Activated naive CD4-positive, alpha-beta T cell (primary cell): ENCODE measurements at places on chromosomes 7 and 10.

GRCh38 chr10:28449926-28450325 lies 83.0 kb upstream of the WAC start:
- no peak for DNase-seq

DNA sequence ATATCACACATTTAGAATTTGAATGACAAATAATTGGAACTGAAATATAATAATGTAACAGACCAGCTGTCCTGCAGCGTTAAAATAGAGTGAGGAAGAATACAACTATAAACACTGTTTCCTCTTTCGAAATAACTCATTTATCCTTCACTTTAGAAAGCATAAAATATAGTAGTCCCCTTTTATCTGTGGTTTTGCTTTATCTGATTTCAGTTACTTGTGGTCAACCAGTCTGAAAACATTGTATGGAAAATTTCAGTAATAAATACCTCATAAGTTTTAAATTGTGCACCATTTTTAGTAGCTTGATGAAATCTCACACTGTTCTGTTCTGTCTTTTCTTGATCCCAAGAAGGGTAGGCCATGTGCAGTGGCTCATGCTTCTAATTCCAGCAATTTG lies 31.7 kb downstream of the POLR1F start:
- DNase-seq: no peak

DNA sequence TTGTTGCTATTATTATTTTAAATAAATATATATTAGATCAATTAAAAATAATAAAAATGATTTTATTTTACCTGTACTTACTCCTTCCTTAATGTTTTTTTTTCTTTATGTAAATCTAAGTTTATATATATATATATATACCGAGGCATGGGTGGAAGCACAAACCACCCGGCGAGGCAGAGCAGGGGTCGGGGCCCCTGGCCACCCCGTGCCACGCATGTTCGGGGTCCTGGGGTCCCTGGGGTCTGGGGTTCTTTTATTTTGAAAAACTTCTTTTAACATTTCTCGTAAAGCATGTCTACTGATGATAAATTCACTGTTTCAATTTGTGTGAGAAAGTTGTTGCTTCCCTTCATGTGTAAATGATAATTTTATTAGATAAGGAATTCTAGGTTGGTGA lies 976.1 kb downstream of the REEP3 start:
- DNase-seq: no peak

GRCh38 chr7:17951742-17952254 lies 11.5 kb upstream of the SNX13 start:
- no peak for DNase-seq

- DNase-seq: no peak
These were observed 89.3 kb downstream of the ZMYND11 start for GRCh38 chr10:224571-224970.

DNA sequence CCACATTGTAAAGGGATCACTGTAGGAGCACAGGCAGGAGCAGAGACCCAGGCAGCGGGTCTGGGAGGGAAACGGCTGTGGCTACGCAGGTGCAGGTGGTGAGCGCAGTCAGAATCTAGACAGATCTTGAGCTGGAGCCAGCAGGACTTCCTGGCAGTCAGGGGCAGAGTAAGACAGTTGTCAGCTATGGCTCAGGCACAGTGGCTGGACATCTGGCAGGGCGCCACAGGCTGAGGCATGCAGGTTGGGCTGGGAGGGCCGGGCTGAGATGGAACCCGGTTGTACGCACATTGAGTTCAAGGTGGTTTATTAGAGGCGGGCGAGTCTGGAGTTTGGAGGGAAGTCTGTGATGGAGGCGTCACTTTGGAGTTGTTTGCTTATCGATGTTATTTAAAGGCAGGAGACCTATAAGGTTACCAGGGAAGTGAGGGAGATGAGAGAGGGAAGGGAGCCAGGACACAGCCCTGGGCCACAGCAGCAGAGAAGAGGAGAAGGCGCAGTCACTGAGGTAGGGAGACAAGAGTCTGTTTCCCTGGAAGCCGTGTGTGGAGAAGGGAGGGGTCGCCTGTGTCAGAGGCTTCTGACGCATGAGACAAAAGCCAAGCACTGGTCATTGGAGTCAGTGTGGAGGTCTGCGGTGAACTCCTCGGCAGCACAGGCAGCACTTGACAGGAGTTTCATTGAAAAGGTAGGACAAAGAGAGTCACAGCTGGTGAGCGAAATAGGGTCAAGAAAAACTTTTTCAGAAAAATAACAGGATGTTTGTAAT lies 73.8 kb downstream of the LANCL2 start:
- DNase-seq: no peak

- no peak for DNase-seq
These were observed 75.1 kb upstream of the PTPRZ1 start for GRCh38 chr7:121797657-121798452.
